PC-3 (cell line): ENCODE measurements at places on chromosomes 6 and 20. TPM values are rescaled to one million over a fixed set of nuclear protein-coding genes. Genes with fewer than 3 reads are reported as not detected.

The SEMG1 gene
- total RNA-seq, result not detected in 2 replicates

The CST7 gene
- total RNA-seq, result not detected in 2 replicates

The TUBB gene
- total RNA-seq, result 1,245 and 1,398 TPM in 2 replicates

The BPIFB4 gene
- not detected in 2 replicates for total RNA-seq

The LINC00237 gene
- not detected in 2 replicates for total RNA-seq

The DZANK1 gene
- total RNA-seq, result 2.6 and 3.2 TPM in 2 replicates

The PROKR2 gene
- not detected in 2 replicates for total RNA-seq

GRCh38 chr6:143040018-143040417, 20.7 kb upstream of the AIG1 start:
- H3K4me1 ChIP-seq, result peaks cover 2% of the 10 kb centered on the region; the same call in 1 of the 2 replicates
- H3K36me3 ChIP-seq, result no peaks in the 10 kb centered on the region
- no peaks in the 10 kb centered on the region for H3K27me3 ChIP-seq
- no peak overlapping the region for H3K27ac ChIP-seq
- no peak for DNase-seq

GRCh38 chr6:133376743-133377142, 135.6 kb downstream of the EYA4 start:
- no peaks in the 10 kb centered on the region for H3K4me1 ChIP-seq
- DNase-seq, result no peak
- H3K27me3 ChIP-seq, result no peaks in the 10 kb centered on the region

DNA sequence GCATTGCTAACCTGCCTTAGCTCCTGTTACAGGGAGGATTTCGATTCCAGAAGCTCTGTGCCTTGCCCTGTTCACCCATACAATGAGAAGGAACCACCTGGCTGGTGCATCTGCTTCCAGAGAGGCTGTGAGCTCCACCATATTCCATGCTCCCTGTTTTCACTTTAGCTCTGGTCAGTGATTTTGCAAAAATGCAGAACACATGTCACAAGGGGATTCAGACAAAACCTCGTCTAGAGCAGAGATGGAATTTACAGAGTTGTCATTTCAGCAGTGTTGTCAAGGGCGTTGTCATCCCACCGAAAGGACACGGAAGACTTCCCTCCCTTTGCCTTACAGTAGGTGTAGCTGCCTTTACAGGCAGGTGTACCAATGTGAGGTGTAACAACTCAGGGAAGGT, 223.0 kb upstream of the ARID1B start:
- no peaks in the 10 kb centered on the region for H3K27me3 ChIP-seq
- DNase-seq, result no peak
- H3K27ac ChIP-seq, result no peak overlapping the region

DNA sequence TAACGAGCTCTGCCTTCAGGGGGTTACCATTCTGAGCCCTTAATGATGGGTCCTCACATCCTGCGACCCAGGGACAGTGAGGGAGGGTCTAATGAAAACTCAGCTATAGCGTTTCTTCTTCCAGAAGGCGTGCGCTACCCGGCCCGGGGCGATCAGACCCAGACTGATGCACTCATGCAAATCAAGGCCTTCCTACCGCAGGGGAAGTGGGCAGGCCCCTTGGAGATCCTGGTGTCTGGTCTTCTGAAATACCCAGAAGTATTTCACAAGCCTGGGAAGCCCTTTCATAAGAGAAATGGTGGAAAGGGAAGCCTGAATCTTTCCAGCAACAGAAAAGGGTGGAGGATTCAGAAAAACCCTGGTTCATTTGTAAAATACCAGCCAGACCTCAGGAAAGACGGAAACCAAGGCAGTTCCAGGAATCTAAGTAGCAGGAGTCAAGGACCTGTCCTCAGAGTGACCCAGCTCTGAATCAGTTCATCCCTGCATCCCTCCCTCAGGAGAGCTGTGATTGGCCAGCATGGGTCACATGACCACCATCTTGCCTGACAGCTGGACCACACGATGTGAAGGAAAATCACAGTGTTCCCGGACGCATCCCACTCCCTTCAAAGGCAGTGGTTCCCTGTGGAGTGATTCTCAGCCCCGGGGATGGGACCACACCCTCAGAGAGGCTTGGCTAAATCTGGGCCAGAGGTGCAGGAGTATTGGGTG, 12.7 kb downstream of the BFSP1 start:
- no peak for DNase-seq
- no peak overlapping the region for H3K27ac ChIP-seq
- no peaks in the 10 kb centered on the region for H3K36me3 ChIP-seq
- no peaks in the 10 kb centered on the region for H3K27me3 ChIP-seq

DNA sequence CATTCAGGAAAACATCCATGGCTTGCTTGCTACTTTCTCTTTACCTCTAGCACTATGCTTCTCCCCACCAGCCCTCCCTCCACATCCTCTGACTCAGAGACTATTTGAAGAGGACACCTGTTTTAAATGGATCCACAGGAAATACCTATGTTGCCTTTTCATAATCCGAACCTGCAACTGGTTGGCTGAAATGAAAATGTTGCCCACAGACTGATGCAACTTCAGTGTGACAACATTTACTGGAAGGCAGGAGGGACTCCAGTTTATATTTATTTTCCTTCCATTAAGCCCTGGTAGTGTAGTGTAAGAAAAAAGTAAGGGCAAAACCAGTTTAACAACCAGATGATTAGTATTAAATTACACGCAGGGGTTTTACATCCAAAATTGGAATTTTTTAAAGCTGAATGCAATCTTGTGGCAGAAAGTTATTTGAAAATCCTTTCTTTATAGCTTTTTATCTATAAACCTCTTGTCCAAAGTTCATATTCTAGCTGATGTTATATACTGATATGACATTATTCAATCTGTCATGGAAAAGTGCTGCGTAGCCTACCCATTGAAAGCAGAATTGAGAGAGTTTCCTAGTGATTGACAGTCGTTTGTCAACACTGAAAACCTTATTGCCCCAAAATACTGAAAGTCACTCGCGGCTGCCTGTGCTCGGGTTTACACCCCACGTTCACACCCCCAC, 881 bp upstream of the AIG1 start:
- DNase-seq, result peak; percentile 93
- H3K27me3 ChIP-seq, result no peaks in the 10 kb centered on the region
- H3K36me3 ChIP-seq, result no peaks in the 10 kb centered on the region
- peak overlapping the region; percentile 90 for H3K4me3 ChIP-seq
- H3K27ac ChIP-seq, result peak overlapping the region; percentile 89

GRCh38 chr6:97674802-97675201, 391.8 kb upstream of the MMS22L start:
- no peak overlapping the region for H3K27ac ChIP-seq
- H3K27me3 ChIP-seq, result no peaks in the 10 kb centered on the region
- no peak for DNase-seq
- no peak overlapping the region for H3K4me3 ChIP-seq

GRCh38 chr20:11796026-11796425, 121.7 kb upstream of the BTBD3 start:
- no peak overlapping the region for H3K4me3 ChIP-seq
- no peaks in the 10 kb centered on the region for H3K36me3 ChIP-seq
- H3K27ac ChIP-seq, result no peak overlapping the region

DNA sequence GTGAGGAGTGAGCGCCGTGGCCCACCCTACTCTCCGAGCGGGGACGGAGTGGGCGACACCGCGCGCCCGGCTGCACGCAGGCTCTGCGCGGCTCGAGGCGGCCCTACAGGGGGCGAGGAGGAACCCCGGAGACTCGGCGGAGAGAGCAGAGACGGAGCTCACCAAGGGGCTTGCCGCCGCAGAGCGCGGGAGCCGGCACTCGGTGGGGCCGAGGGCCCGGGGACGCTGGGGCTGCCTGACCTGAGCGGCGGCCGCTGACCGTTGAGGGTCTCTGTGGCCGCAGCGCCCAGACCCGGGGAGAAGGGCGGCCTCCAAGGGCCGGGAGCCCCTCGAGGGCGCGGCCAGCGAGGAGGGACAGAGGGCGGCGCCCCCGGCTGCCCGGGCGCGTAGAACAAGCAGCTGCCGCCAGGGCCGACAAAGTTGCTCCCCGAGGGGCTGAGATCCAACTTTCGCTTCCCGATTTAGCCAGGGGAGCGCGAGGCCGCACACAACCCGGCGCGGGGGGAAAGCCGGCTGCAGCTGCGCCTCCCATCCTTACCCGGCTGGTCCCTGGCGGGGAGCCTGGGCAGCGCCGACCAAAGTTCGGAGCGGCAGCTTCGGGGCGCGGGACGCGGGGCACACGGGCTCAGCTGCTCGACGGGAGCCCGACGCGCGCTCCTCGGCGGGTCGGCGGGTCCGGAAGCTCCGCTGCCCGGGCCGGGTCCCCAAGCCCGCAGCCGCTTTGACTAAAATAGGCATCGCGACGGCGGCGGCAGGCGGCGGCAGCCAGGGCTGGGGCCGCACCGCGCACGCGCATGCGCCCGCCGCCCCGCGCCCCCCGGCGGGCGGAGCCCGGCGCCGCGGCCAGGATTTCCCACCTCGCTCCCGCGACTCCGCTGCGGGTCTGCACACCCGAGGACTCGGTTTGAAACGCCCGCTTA, 43.1 kb downstream of the POPDC3 start:
- H3K4me1 ChIP-seq, result no peaks in the 10 kb centered on the region
- no peak overlapping the region for H3K4me3 ChIP-seq
- DNase-seq, result no peak
- H3K27ac ChIP-seq, result no peak overlapping the region
- H3K27me3 ChIP-seq, result no peaks in the 10 kb centered on the region

DNA sequence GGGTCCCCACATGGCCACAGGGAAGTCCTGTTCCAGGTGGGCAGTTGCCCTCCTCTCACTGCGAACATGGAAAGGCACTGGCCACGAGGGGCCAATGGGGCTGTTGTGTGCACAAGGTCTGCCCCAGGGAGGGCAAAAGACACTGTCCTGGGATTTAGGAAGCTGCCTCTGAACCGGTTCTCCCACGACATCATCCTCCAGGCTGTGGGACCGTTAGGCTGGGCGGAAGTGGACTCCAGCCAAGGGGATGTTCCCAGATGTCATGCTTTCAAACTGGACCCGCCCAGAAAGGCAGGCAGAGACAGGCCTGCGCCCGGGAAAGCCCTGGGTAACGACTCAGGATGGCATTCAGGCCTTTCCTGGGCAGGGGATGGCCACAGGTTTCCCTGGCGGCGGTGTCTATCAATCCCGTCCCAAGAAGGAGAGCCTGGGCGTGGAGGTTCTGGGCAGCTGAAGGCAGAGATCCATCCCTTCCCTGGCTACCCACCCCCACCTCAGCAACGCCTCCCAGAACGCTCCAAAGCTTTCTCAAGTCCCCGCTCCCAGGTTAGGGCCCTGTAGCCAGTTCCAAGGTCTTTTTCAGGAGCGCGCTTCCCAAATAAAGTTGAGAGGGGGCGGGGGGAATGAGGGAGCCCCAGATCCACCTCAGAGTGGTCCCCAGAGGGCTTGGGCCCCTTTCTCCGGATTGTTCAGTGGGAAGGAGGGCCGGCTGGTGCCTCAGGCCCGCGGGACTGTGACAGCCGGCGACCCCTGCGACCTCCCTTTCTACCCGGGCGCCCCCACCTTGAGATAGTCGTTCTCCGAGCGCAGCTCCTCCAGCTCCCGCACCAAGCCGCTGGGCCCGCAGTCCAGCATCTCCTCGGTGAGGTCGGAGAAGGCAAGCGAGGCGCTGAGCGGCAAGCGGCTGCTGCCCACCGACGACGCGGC, 13.8 kb upstream of the TLDC2 start:
- peaks cover 22% of the 10 kb centered on the region for H3K4me1 ChIP-seq
- H3K27ac ChIP-seq, result peak overlapping the region; percentile 47
- H3K27me3 ChIP-seq, result no peaks in the 10 kb centered on the region
- peak overlapping the region; percentile 81 for H3K4me3 ChIP-seq

DNA sequence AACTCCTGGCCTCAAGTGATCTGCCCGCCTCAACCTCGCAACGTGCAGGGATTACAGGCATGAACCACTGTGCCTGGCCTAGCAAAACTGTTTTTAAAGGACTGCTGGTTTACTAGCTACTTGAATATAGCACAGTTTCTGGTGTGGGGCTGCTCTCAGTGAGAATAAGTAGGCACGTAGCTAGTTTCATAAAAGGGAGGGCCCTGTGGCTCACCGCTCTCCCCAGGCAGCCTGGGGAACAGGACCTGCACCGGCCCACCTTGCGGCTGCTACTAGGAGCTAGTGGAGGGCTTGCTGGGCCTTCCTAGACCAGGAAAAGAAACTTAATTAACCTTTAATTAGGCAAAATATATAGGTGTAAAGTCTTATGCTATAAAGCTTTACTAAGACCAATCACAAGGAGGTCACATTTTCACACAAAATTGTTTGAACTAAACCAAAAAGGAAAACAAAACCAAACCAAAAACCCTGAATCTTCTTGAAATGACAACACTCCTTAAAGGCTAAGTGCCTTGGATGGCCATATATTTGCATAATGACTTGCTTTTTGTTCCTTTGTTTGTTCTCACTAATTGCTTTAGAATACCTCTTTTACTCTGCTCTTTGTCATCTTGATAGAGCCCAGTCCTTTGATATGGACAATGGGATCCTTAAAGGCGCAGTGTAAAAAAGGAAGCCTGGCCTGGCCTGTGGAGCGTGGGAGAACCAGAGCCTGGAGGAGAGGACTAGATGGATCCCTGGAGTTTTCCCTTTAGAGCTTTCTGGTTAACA, 69.5 kb upstream of the SAMD5 start:
- no peak for DNase-seq
- no peaks in the 10 kb centered on the region for H3K36me3 ChIP-seq
- H3K4me3 ChIP-seq, result no peak overlapping the region
- no peak overlapping the region for H3K27ac ChIP-seq

GRCh38 chr6:3090013-3090412, 21.7 kb downstream of the RIPK1 start:
- H3K36me3 ChIP-seq, result peaks cover 33% of the 10 kb centered on the region
- DNase-seq, result no peak
- no peaks in the 10 kb centered on the region for H3K4me1 ChIP-seq
- no peak overlapping the region for H3K4me3 ChIP-seq

DNA sequence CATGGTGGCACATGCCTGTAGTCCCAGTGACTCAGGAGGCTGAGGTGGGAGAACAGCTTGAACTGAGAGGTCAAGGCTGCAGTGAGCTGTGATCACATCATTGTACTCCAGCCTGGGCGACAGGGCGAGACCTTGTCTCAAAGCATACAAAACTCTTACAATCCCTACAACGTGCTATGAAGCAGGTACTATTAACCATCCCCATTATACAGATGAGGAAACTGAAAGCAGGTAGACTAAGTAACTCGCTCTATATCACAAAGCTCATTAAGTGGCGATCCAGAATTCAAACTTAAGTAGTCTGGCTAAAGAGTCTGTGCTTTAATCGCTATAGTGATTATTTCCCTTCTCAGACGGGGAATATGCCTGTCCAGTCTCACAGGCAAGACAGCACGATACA, 54.7 kb downstream of the CDK19 start:
- no peak for DNase-seq
- no peak overlapping the region for H3K27ac ChIP-seq
- H3K36me3 ChIP-seq, result no peaks in the 10 kb centered on the region
- no peak overlapping the region for H3K4me3 ChIP-seq

GRCh38 chr20:906001-906520, 10.1 kb downstream of the ANGPT4 start:
- no peak for DNase-seq
- H3K27me3 ChIP-seq, result peaks cover 35% of the 10 kb centered on the region; the same call in 1 of the 2 replicates
- H3K36me3 ChIP-seq, result no peaks in the 10 kb centered on the region
- no peak overlapping the region for H3K27ac ChIP-seq
- H3K4me3 ChIP-seq, result no peak overlapping the region

- H3K36me3 ChIP-seq, result peaks cover 21% of the 10 kb centered on the region; the same call in 1 of the 2 replicates
- H3K4me1 ChIP-seq, result no peaks in the 10 kb centered on the region
- no peaks in the 10 kb centered on the region for H3K27me3 ChIP-seq
- H3K4me3 ChIP-seq, result no peak overlapping the region
- DNase-seq, result no peak
- H3K27ac ChIP-seq, result no peak overlapping the region
These were observed 38.7 kb downstream of the ZBTB2 start for GRCh38 chr6:151352410-151353396.
